Ammon's horn (tissue), 1 donor: ENCODE measurements at places on chromosomes 3 and 15.

DNA sequence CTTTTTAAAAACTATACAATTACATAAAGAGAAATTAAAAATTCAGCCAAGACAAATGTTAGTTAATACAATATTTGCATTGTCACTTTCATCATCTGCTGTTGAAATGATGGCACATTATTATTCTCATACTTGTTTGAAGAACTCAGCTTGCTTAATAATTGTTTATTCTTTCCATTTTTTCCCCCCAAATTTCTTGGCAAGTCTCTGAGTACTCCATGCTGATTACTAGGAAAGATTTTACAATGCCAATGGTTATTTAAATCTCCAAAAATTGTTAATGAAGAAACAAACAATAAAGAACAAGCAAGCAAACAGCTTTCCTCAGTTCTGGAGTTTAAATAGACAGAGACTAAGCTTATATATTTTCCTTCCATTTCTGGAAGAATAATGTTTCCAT lies 15.1 kb upstream of the STXBP5L start:
- no peak for DNase-seq

- DNase-seq = no peak
Measured at GRCh38 chr3:12521010-12521409, 24.3 kb downstream of the MKRN2OS start.

GRCh38 chr3:53764026-53764775 lies 82.0 kb downstream of the CHDH start:
- no peak for DNase-seq

- DNase-seq = peak; percentile 23
Measured at GRCh38 chr15:69557020-69557706, 104.5 kb downstream of the RPLP1 start.

DNA sequence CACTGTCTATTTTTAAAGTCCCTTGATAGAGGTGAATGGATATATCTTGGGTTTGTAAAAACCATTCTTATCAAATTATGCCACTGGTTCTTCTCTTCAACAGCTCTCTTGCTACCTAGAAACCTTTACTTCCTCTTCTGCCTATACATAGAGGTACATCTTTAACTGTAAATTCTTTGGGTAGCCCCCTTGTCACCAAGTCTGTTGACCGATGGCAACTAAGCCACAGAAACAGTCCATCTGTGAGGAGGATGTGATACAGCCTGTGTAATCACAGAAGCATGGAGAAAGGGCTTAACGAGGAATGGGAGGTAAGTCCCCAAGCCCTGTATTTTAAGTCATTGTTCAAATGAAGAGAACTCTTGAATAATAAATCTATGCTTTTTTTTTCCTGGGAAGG lies 246.5 kb upstream of the MDFIC2 start:
- no peak for DNase-seq

- no peak for DNase-seq
Measured at GRCh38 chr3:101879102-101879501, 29.8 kb downstream of the NFKBIZ start.

- no peak for DNase-seq
Measured at GRCh38 chr3:148319161-148319915, 378.4 kb upstream of the AGTR1 start.

- no peak for DNase-seq
Measured at GRCh38 chr3:122085673-122086072, 30.5 kb downstream of the CD86 start.

- DNase-seq = peak; percentile 38
Measured at GRCh38 chr3:149020196-149020838, 29.0 kb downstream of the GYG1 start.

DNA sequence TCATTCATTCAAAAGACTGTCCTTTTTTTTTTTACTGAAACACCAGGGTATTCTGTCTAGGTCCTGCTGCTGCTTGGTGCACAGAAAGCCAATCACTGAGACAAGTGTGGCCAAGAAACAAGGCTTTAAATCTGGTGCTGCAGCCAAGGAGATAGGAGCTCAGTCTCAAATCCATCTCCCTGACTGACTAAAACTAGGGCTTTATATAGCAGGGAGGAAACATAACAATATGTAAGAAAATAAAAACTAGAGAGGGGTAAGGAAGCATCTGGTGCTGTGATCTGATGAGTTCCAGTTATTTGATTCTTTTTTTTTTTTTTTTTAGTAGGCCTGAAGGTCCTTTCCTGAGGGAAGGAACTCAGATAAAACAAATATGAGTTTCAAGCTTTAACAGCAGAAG lies 139.8 kb downstream of the ATG7 start:
- DNase-seq = no peak

DNA sequence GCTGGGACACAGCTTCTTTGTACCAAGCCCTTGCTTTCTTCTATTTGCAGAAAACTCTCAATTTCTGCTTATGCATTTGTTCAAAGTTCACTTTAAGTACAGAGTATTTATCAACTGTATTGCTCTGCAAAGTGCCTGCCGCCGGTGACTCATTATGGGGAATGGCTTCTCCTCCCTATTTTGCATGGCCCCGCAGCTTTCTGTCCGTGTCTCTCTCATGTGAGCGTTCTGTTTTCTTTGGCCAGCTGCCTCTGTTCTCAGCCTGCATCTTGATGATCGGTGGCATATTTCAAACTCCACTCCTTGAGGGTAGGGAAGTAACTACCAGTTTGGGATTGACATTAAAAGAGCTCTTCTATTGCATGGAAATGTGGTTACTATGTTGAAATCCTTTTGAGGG lies 28.6 kb upstream of the ST8SIA2 start:
- no peak for DNase-seq

DNA sequence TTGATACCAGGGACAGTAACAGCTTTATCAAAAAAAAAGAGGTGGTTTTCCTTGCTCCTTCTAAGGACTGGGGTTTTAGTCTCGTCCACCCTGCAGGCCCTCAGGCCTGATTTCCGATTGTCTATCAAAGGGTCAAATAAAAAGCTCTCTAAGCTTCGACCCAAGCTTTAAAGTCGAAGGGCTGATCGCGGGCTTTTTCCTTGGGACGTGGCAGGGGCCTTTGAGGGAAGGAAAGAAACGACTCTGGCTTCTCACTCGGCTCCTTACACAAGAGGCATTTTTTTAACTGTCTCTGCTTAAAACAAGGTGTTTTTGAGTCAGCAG lies 354 bp upstream of the KLHL24 start:
- DNase-seq = no peak

DNA sequence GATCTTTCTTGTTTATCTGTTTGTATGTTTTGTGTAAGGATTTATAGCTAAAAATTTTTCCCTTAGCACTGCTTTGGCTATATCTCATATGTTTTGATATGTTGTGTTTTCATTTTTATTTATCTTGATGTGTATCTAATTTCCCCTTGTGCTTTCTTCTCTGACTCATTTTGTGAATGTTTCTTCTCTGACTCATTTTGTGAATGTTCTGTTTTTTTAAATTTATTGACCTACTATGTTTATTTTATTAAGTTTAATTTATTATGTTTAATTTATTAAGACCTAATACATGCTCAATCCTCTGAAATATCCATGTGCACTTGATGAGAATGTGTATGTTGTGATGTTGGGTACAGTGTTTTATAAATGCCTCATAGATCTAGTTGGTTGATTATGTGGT lies 793.5 kb upstream of the CADM2 start:
- no peak for DNase-seq

- DNase-seq = no peak
Measured at GRCh38 chr3:120773932-120774331, 31.4 kb downstream of the GTF2E1 start.

DNA sequence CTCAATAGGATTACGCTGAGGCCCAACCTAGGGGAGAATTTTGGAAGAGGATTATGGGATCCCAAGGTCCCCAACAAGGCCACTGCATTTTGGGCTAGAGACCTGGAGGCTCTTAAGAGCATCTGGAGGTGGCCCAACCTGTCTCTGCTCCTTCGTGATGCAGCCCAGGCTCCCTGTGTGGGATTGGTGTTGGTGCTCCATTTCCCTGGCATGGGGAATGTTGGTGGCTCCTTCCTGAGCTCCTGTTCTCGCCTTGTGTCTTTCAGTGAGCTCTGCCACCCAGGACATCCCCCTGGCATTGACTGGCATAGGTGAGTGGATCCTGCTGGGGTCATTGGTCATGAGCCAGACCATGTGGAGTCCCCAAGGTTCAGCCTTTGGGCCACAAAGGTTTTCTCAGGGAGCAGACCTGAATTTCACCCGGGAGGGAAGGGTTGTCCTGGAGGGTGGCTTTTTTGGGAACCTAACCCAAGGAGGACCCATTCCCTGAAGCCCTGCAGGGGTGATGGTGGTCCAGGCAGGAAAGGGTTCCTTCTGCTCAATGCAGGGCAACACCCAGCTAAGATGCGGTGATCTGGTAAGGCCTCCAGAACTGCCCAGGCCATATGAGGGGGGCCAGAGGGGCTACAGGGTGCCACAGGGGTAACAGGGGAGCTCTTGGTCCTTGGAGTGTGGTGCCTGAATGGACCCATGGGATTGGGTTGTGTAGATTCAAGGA lies 202.5 kb downstream of the UBE3A start:
- DNase-seq = no peak

DNA sequence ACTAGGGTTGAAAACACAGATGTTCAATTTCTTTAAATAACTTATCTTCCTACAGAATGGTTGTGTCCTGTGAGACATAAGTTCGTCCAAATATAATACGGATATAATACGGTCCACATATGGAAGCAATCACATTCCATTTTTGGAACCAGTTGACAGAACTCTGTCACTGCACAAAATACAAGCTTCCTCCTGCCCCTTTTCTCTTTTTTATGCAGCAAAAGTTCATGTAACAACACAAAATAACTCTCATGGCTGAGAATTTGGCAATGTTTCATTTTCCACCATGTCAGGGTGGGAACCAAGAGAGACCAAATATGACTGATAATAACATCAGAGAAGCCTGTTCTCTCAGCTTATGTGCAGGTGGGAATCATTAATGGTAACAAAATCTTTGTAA lies 158.1 kb upstream of the ZNF385D start:
- DNase-seq = no peak

DNA sequence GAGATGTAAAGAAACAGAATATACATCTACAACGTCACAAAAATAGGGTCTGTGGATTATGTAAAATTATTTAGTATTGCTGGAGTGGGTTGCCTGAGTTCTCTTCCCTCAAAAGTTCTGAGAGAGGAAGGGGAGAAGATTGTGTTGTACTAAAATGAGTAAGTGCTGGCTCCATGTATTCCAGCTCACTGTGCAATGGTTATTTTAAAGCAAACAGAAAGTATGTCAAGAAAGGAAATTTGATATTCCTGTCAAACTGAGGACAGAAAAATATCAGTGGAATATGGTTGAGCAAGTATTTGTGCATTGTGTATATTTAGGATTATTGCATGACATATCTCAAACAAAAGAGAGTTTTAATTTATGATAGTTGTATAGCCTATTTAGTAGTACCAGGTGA lies 2.2 kb downstream of the TRPC1 start:
- no peak for DNase-seq

GRCh38 chr3:129323651-129324294 lies 45.1 kb downstream of the HMCES start:
- DNase-seq = no peak

GRCh38 chr15:73522011-73522410 lies 79.0 kb downstream of the REC114 start:
- DNase-seq = no peak

- no peak for DNase-seq
Measured at GRCh38 chr3:78875436-78875835, 892.4 kb downstream of the ROBO1 start.

DNA sequence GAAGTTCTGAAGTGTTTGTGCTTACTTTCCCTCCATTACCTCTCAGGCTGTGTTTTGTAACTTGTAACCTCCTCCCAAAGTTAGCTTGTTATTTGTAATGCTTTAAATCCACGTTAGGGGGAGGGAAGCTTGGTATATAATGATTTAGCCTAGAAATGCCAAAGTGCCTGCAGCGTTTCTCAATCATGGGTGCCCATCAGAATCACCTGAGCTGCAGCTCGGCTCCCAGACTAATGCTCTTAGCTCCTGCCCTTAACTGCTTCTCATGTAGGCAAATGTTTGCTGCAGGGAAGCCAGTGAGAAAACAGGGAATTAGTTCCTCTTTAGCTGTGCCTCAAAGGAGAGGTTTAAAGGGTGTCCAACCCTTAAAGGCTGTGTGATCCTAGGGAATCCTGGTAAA lies 219.2 kb upstream of the NAALADL2 start:
- no peak for DNase-seq

DNA sequence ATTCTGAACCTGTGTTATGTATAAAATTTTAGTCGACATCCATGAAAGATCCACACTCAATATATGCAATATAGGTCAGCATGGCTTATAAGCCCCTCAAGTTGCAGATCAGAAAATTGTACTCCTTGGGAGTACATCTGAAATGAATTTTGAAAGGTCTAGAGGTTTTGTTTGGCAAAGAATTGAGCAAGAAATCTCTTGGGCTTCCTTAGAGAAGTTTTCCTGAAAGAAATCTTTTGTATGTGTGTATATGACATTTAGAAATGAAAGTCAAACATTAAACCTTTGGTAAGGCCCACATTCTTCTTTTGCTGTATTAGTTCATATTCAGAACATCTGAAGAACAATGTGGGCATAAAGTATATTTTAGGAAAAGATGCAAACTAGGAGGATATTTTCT lies 1006.6 kb downstream of the NAALADL2 start:
- no peak for DNase-seq

DNA sequence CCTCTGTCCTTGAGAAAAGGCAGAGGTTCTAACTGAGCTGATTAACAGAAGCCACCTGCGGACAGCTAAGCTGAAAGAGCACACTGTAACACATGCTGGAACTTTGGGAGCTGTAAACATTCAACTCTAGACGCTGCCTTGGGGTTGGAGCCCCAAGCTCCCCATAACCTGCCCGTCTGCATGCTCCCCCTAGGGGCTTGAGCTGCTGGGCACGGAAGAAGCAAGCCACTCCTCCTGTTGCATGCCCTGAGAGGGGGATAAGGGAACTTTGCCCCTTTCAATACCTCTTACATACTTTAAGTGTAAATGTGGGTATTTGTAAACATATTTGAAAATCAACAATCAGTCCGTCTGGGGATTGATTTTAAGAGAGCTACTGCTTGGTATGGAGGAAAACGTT lies 188.4 kb downstream of the ADAMTSL3 start:
- DNase-seq = no peak

DNA sequence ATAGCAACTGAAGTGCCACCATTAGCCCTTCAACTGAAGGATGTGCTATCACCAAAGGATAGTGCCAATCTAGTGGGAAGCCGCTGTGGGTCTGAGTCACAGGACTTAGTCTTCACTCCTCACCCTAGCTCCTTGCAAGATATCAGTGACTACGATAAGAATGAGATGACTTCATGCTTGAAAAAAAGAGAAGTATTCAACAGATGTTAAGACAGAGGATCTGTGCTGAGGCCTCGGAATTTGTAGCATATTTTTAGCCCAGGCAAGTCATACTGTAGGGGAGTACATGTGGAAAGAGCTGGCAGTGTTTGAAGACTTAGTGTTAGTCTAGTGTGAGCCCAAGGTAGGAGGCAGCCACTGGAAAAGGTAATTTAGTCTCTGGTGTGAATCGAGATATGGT lies 270.7 kb upstream of the LRTM1 start:
- DNase-seq = no peak

DNA sequence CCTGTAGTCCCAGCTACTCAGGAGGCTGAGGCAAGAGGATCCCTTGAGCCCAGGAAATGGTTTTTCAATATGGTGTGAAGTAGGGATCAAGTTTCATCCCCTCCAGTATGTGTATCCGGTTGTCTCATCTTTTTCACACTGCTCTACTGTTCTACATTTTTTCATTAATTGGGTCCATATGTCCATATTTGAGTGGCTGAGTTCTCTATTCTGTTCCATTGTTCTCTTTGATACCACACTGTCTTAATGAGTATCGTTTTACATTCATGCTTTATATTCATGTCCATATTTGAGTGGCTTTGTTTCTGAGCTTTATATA lies 81.6 kb upstream of the LRRFIP2 start:
- DNase-seq = no peak

- no peak for DNase-seq
Measured at GRCh38 chr3:43872301-43872700, 181.6 kb downstream of the ABHD5 start.
